DMS53 (cell line): ENCODE measurements at places on chromosomes 13 and 19.

DNA sequence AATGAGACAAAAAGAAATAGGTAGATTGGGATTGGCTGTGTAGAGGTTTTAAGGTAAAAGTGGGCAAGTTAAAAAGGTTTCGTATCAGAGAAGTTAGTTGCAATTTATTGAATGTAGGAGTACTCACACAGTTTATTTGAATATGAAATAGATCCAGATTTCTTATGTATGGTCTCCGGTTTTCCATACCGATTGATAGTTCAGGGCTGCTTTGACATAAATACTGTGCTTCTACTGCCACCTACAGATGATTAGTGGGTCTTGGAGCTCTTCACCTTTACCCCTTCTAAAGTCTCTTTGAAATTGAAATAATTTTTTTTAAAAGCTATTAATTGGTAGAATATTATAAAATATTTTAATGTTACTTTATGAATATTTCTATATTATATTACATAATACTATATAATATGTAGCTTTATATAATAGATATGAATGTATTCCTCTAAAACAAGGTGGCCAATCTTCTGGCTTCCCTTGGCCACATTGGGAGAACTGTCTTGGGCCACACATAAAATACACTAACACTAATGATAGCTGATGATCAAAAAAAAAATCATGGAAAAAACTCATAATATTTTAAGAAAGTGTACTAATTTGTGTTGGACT is 7.7 kb upstream of the GPR18 start:
- DNase-seq, result peak; percentile 52

GRCh38 chr19:55520691-55521292 is 16.1 kb downstream of the SBK2 start:
- DNase-seq, result no peak

DNA sequence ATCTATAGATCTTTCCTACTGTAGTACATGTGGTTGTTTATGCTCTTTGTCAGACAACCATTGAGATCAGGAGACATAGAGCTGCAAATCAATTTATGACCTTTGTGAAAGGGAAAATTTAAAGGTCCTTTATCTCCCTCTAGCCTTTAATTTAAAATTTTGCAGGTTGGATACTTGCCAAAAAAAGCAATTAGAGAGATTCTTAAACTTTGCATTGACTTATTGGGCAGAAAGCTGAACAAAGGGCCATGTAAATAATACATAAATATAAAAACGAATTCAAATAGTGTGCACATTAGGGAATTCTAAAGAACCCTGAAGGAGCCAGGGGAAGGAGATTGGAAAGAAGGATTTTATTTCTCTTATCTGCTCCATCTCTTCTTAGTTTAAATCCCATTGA is 22.0 kb upstream of the RB1 start:
- no peak for DNase-seq

- no peak for DNase-seq
These were observed at the start of gene TSHZ3 for GRCh38 chr19:31349160-31349881. Gene TSHZ3 (minus strand): TSS chr19:31349436. CDS start chr19:31349219, 217 bp downstream.

- DNase-seq, result peak; percentile 32
These were observed 3.8 kb downstream of the F7 start for GRCh38 chr13:113109151-113110047.

DNA sequence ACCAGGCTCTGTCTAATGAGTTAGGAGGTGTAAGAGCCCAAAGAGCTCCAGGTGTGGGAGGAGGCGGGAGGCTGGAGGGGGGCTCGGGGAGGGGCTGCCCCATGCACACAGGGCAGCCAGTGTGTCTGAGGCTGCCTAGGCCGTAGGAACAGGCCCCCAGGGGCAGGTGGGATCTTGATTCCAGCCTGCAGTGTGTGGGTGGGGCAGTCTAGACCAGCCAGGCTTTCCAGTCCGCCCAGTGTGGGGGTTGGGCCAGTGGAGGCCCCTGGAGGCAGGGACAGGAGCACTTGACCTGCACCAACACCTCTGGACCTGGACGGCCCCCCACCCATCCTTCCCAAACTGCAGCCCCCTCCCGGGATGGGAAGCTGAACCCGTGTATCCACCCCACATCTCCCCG is 5.4 kb upstream of the CAMSAP3 start:
- DNase-seq, result no peak

GRCh38 chr19:14167576-14168138 is 31.3 kb upstream of the ASF1B start:
- no peak for DNase-seq

- DNase-seq, result no peak
These were observed 210.1 kb downstream of the GGACT start for GRCh38 chr13:100378533-100378932.

GRCh38 chr19:35107545-35107944 is 8.1 kb upstream of the FXYD3 start:
- peak; percentile 32 for DNase-seq

- no peak for DNase-seq
These were observed 49.3 kb upstream of the EEF1AKMT1 start for GRCh38 chr13:20823071-20823470.

DNA sequence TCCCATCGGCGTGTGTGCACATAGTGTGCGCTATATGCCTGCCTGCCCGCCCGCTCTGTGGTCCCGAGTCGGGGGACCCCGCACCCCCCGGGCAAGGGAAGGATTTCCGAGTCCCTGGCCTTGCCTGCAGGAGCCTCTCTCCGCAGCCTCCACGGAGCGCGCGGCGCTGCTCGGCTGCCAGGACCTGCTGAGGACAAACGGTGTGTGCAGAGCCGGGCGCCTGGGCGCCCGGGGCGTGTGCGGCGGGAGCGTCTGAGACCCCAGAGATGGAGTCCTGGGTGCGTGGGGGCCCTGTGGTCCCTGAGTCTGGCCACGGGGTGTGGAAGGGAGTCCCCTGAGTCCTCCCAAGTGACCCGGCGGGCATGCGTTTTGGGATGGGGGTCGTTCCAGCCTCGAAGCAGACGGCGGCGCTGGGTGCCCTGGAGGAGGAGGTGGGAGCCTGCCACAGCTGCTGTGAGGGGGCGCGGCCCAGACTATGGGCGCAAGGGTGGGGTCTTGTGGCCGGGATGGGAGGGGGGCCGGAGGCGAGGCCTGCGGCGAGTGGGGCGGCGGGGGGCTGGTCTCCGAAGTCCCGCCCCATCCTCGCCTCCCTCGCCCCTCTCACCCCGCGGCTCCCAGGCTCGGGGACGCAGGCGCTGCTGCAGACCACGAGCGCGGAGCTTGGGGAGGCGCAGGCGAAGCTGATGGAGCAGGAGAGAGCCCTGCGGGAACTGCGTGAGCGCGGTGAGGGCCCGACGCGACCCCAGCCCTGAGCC is 25.3 kb downstream of the CLEC4M start:
- no peak for DNase-seq

DNA sequence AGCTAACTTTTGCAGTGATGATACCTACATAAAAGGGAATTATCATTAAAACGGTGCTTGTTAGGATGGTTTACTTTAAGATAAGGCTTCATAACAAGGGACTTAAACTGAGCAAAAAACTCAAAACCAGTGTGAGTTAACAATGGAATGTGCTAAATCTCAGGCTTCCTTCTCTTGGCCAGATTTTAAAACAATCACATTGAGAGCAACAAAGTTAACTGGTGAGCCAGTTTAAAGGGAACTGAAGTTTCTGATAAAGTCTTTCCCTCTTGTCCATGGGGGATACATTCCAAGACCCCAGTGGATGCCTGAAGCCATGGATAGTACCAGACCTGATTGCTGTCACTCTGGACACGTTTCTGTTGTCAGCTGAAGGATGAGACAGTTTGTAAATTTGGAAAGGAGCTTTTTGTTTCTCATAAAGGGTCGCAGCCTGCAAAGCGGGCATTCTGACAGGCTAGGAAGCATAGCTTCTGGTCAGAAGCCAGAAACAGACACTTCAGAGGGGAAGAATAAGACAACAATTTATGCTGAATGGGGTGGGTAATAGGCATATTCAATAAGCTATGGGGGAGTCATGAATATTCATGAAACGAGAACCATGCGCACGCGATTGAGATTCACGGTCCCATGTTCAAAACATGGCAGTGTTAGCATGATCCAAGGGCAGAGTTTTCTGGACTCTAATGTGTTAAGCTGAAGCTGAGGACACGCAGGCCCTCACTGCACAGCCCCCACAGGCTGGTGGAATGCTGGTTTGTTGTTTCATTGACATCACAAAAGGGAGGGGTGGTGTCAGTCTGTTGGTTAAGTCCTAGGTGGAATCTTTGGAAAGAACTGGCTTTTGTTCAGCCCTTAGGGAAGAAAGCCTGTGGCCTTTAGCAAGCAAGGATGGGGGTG is 150.6 kb upstream of the RNF113B start:
- DNase-seq, result no peak

- no peak for DNase-seq
These were observed 22.1 kb downstream of the LATS2 start for GRCh38 chr13:21039097-21039800.

DNA sequence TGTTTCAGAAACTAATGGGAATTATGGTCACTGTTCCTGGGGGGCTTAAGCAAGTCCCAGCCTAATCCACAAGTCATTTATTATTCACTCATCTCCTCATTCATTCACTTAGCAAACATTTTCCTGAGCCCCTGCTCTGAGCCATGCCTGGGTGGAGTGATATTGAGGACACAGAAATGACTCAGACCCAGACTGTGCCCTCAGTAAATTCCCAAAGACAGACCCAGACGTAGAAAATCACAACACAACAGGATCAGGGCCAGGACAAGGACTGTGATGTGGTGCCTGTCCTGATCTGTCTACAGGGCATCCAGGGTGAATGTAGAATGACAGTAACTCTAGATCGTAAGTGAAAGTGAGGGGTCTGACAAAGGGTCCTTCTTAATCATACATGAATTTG is 7.0 kb upstream of the SPACA6 start:
- no peak for DNase-seq

- no peak for DNase-seq
These were observed 41.6 kb downstream of the TM9SF2 start for GRCh38 chr13:99542788-99543406.

DNA sequence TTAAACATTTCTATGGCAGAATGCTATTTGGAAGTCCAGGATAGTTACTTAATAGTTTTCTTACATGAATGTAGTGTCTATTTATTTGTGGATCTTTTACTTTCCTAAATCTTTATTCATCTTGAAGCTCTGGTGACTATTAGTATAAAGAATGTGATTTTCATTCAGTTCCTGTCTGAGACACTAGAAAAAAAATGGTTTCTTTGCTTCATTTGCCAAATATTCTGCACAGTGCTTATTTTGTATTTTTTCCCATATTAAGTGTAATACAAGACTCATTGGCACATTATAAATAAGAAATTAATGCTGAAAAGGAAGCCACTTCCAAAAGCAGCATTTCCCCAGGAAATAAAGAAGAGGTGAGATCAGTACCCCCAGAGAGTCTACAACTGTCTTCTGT is 109.8 kb downstream of the POSTN start:
- no peak for DNase-seq

GRCh38 chr19:29671393-29672160 is 6.3 kb downstream of the PLEKHF1 start:
- peak; percentile 40 for DNase-seq

GRCh38 chr13:102807699-102808098 is 8.8 kb downstream of the BIVM start:
- DNase-seq, result no peak

GRCh38 chr19:4052114-4052992 is 14.3 kb downstream of the ZBTB7A start:
- no peak for DNase-seq

DNA sequence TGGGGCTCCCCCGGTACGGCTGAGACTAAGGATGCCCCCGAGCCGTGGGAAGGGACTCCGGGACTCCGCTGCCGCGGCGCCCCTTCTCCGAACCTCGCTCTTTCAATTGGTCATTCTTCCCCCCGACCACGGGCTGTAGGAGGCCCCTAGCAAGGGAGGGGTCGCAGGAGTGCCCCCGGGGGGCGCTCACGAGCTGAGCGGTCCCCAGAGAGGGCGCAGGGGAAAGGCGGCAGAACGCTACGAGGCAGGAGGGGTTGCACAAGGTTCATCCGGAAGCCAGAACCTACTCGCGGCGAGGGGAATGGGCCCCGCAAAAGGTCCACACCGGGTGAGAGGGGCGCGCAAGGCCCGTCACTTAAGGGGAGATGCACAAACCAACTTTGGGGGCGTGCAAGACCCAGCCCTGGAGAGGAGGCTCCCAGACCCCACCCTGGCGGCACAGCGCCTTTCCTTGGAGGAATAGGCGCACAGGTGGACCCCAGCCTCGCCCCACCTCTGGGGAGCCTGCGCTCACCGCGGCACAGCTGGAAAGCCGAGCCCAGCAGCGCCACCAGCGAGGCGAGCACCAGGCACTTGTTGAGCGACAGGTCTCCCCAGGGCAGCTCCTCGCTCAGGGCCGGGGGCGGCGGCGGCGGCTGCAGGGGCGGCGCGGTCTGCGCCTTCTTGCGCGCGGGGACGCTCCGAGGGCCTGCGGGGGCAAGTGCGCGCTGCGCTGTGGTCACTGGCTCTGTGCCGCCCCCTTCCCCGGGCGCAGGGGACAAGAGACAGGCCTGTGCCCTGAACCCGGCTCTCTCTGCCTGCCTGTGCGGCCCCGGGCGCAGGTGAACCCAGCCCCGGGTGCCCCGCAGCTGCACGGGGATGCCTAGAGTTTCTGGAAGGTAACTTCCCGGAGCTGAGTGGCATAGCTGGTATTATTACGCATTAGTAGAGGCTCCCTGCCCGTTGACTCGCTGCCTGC is 2.8 kb downstream of the JSRP1 start:
- DNase-seq, result peak; percentile 26

DNA sequence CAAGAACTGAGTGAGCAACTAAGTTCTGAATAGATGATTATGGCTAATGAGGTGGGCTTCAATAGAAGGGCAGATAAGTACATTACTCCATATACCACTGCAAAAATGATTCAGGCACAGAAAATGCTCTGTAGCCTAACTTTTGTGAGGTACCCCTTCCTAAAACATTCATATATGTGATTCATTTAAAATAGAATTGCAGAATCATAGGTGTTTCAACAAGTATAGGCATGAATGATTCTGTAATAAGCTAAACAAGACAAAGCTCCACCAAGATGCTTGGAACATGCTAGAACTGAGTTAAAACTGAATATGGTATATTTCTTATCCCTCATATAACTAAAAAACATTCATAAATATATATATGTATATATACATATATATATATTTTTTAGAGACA is 12.1 kb downstream of the KBTBD7 start:
- DNase-seq, result no peak

DNA sequence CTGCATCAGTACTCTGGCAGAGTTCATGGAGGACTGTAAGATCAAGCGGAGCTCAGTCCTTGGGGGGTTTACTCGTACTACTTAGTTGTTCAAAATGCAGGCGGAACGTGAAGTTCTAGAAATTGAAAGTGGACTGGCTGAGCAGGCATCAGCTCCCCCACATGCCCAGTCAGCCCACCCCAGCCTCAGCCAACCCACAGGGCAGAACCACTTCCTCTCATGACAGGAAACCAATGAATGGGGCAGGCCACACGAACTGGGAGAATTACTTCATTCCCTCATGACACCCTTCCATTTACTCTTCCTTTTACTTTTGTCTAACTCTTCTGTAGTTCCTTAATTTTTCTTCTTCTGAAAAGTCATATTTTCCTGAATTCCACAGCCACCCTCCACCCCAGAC is 71.9 kb downstream of the FLT1 start:
- DNase-seq, result no peak

GRCh38 chr19:53912653-53913052 is 3.6 kb downstream of the CACNG7 start:
- DNase-seq, result no peak

GRCh38 chr19:33557720-33558119 is 36.1 kb upstream of the PEPD start:
- DNase-seq, result no peak

- no peak for DNase-seq
These were observed 50.6 kb downstream of the COL4A1 start for GRCh38 chr13:110256126-110256905.
